Glomerular endothelial cell (primary cell): ENCODE measurements at places on chromosomes 11 and 22. TPM values are rescaled to one million over a fixed set of nuclear protein-coding genes. Genes with fewer than 3 reads are reported as not detected.

Gene GRIK4
- total RNA-seq, result 0.06 and 0.10 TPM in 2 replicates

Gene CSF2RB
- total RNA-seq, result 3.6 and 19.8 TPM in 2 replicates

Gene CCDC188
- 15.4 and 17.3 TPM in 2 replicates for total RNA-seq

Gene FAM181B
- total RNA-seq, result 0.05 and 0.06 TPM in 2 replicates

Gene DUSP18
- 16.5 and 23.4 TPM in 2 replicates for total RNA-seq

Gene CLCF1
- total RNA-seq, result 6.2 and 6.9 TPM in 2 replicates

Gene VPREB1
- not detected in 2 replicates for total RNA-seq

Gene LRRC74B
- total RNA-seq, result not detected in 2 replicates

Gene CD248
- total RNA-seq, result 1.1 and 2.1 TPM in 2 replicates

Gene RNF214
- 8.0 and 13.1 TPM in 2 replicates for total RNA-seq

Gene KRTAP5-2
- not detected in 2 replicates for total RNA-seq

Gene UCP3
- 0.10 and 1.4 TPM in 2 replicates for total RNA-seq

Gene TYR
- not detected in 2 replicates for total RNA-seq

Gene SLC7A4
- total RNA-seq, result not detected in 2 replicates
